ENCODE measurements at places on chromosomes 7 and 10. TPM values are rescaled to one million over a fixed set of nuclear protein-coding genes. Genes with fewer than 3 reads are reported as not detected.

DNA sequence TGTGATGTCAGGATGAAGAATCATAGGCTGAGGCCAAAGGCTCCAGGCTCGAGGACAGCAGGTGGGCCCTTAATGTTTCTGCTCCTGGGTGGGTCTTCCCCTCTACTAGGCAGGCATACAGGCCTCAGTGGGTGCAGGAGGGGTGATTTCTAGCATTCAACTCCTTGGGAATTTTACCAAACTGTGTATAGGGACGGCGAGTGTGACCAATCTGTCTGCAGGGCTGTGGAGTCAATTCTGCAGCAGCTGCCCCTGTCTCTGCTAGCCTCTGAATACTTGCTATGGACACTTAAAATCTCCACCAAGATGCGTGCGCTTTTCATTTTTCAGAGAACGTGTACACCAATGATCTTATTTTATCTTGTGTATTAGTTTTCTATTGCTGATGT, 115.5 kb downstream of the WDR11 start:
- H3K4me3 ChIP-seq: no peak overlapping the region
- no peak overlapping the region for H3K27ac ChIP-seq
- no peaks in the 10 kb centered on the region for H3K4me1 ChIP-seq
- no peaks in the 10 kb centered on the region for H3K27me3 ChIP-seq
- no peaks in the 10 kb centered on the region for H3K36me3 ChIP-seq

DNA sequence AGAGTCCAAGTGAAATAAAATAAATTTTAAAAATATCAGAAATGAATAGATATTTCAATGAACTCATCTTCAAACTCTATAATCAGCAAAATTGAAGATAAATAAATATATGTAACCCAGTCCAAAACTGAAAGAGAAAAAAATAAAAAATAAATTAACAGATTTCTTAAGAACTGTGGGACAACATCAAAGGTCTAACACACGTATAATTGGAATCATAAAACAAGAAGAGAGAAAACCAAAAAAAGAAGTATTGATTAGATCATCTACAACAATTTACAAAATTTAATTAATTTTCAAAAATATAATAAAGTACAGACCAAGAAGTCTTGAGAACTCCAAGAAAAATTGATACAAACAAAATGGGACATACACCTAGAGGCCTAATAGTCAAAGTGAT, 625.8 kb upstream of the SORCS1 start:
- H3K36me3 ChIP-seq: no peaks in the 10 kb centered on the region
- H3K27me3 ChIP-seq: no peaks in the 10 kb centered on the region
- no peak overlapping the region for H3K4me3 ChIP-seq
- H3K4me1 ChIP-seq: no peaks in the 10 kb centered on the region
- DNase-seq: no peak

DNA sequence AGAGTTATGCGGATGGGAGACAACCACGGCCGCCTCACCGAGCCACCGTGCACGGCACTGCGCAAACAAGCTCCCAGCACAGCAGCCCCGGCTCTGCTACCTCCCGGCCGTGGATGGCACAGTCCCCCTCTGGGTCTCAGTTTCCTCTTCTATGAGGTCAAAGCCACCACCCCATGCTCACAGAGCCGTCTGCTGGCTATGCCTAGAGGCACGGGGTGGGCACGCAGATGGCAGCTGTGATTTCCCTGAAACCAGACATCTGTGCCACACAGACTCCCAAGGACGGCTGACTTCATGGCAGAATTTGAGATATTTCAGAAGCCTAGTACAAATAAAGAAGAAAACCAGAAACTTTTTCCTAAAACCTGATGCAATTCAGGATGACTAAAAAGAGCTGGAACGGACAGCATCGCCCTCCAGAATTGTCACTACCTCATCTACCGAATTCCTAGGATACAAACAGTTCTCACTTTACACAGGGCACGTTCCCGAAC, 73.2 kb downstream of the AMZ1 start:
- peak overlapping the region; percentile 88 for H3K27ac ChIP-seq
- no peak overlapping the region for H3K4me3 ChIP-seq
- no peaks in the 10 kb centered on the region for H3K36me3 ChIP-seq
- peaks cover 69% of the 10 kb centered on the region for H3K4me1 ChIP-seq
- DNase-seq: no peak

DNA sequence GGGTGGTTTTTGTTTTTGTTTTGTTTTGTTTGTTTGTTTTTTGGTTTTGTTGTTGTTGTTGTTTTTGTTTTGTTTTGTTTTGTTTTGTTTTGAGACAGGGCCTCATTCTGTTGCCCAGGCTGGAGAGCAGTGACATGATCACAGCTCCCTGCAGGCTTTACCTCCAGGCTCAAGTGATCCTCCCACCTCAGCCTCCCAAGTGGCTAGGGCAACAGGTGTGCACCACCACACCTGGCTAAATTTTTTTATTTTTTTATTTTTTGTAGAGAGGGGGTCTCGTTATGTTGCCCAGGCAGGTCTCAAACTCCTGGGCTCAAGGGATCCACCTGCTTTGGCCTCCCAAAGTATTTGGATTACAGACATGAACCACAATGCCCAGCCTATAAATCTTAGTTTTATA, 115.9 kb upstream of the NFE2L3 start:
- no peak for DNase-seq
- H3K27ac ChIP-seq: no peak overlapping the region
- no peak overlapping the region for H3K4me3 ChIP-seq
- no peaks in the 10 kb centered on the region for H3K27me3 ChIP-seq
- no peaks in the 10 kb centered on the region for H3K36me3 ChIP-seq

The SEC23IP gene
- total RNA-seq: 37.5 TPM

The WAC gene
- total RNA-seq: 101 TPM
